ENCODE measurements at places on chromosomes 16 and 17. TPM values are rescaled to one million over a fixed set of nuclear protein-coding genes. Genes with fewer than 3 reads are reported as not detected.
A peak's percentile ranks its signal among the peaks of the same experiment; 100 is the strongest.

The KRTAP4-6 gene
- total RNA-seq = not detected

The ZNF174 gene
- total RNA-seq = 10.4 TPM

The CD300H gene
- not detected for total RNA-seq

The VASN gene
- total RNA-seq = 234 TPM

The TMC8 gene
- total RNA-seq = not detected

The PTX4 gene
- total RNA-seq = not detected

The SCNN1G gene
- not detected for total RNA-seq

The PROCA1 gene
- 0.65 TPM for total RNA-seq

The IRX6 gene
- total RNA-seq = not detected

The SLC38A10 gene
- 137 TPM for total RNA-seq

GRCh38 chr17:77297693-77298666, 157.2 kb downstream of the SEC14L1 start:
- DNase-seq = no peak

DNA sequence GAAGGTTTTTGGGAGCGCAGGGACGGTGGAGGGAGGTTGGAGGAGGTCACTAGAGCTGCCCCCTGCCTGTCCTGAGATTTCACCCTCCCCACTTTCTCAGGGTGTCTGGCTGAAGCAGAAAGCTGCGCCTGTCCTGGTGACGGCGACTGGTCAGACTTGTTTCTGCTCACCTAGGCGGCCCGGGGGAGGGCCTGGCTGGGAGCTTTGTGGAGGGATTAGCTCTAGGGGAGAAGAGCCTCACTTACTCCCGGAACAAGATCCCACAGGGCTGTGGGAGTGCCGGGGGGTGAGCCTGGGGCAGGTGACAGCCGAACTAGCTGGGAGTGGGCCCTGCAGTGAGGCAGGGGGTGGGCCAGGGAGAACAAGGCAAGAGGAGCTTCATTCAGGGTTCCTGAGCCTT, 11.5 kb downstream of the NHERF1 start:
- DNase-seq = no peak

DNA sequence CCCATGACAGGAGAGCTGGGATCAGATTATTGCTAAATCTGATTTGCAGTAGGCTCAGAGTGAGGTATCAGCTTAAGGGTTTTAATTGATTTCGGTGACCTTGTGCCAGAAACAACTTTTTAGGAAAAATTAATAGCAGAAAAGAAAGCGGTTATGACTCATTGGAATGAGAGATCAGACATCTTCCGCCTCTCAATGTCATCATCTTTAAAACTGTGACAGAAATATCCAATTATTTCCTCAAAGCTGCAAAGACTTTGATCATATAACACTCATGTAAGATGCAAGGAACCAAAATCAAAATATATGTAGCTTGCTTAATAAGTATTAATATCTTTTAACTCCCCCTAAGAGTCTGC, 190.1 kb upstream of the FOXF1 start:
- DNase-seq = peak; percentile 43

GRCh38 chr16:77869997-77870813, 81.8 kb downstream of the VAT1L start:
- DNase-seq = peak; percentile 14

GRCh38 chr17:58112970-58113631, 29.9 kb downstream of the DYNLL2 start:
- peak; percentile 73 for DNase-seq

- no peak for DNase-seq
Measured at GRCh38 chr17:9331279-9332131, 244.1 kb downstream of the STX8 start.

GRCh38 chr17:78113804-78114785, 14.5 kb downstream of the TMC6 start:
- DNase-seq = no peak

GRCh38 chr17:69067274-69068047, 6.7 kb upstream of the ABCA9 start:
- no peak for DNase-seq

GRCh38 chr16:75092777-75093176, 23.8 kb downstream of the LDHD start:
- DNase-seq = no peak

DNA sequence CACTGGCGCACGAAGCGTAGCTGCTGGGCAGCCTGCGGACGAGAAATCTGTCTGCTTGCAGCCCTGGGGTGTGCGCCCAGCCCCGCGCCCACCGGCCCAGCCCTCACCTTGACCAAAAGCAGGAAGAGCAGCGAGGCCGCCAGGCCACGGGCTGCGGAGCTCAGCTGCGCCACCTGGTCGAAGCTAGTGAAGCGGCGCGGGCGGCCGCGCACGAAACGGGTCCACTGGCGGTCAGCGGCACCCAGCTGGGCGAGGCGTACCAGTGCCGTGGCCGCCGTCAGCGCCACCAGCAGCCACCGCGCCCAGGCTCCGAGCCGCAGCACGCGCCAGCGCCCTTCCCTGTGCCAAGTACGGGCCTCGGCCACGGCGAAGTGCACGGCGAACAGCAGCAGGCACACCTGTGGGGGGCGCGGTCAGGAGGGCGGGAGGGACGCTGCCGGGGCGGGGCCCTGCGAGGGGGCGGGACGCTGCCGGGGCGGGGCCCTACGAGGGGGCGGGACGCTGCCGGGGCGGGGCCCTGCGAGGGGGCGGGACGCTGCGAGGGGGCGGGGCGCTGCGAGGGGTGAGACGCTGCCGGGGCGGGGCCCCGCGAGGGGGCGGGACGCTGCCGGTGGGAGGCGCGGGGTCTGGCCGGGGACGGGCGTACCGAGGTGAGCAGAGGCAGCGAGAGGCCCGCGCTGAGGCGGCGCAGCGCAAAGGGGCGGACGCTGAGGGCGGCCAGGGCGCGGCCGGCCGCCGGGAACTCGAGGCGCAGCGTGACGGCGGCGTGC, 43.2 kb downstream of the TSC2 start:
- DNase-seq = peak; percentile 62

GRCh38 chr16:87877942-87878507, 8.7 kb upstream of the SLC7A5 start:
- peak; percentile 45 for DNase-seq

DNA sequence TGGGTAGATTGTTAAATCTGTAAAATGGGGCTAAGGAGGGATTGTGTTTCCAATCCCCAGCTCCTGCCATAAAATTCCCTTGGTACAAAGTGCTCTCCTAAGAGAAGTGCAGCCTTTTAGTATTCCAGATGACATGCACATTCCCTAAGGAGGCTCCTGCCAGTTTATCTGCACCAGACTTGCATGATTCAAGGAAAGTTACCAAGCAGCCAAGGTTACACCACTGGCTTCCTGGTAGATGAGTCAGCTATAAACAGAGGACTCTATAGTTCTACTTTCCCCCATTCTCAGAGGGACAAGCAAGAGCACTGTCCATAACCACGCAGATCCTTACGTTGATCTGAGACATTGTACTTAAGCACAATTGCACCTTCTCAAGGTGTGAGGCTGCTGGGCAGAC, 1.9 kb downstream of the CALB2 start:
- peak; percentile 95 for DNase-seq

DNA sequence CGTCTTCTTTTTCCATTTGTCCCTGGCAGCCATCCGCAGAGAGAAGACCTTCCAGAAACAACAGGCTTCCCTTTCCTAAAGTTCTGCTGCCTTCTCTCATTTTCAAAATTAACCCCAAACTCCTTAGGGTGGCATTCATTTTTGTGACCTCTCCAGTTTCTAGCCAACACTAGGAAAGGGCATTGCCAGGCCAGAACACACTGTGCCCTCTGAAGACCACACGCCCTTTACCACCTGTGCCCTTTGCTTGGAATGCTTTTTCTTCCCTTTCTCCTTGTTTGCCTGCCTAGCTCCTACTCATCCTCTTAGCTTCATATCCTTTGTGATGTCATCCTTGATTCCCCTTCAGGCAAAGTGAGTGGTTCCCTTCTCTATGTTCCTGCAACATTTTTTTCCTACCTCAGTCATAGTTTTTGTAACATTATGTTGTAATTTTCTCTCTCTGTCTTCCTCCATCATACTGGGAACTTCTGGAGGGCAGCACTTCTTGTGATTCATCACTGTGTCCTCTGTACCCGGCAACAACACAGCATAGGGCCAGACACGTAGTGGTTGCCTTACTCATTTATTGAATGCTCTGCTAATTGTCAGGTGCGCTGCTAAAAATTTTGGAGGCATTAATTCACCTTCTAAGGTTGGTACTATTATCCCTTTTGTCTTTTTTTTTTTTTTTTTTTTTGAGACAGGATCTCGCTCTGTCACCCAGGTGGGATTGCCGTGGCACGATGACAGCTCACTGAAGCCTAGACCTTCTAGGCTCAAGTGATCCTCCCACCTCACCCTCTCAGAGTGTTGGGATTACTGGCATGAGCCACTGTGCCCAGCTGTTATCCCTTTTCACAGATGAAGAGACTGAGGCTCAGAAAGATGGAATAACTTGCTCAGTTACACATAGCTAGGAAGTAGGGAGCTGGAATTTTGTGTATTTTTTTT, 1.0 kb downstream of the KAT8 start:
- DNase-seq = peak; percentile 94

GRCh38 chr16:86725401-86725800, 147.1 kb downstream of the FOXL1 start:
- DNase-seq = peak; percentile 7

- no peak for DNase-seq
Measured at GRCh38 chr16:87801679-87802259, 36.0 kb upstream of the KLHDC4 start.

GRCh38 chr16:20181416-20181815, 107.7 kb upstream of the GPR139 start:
- DNase-seq = no peak

- DNase-seq = peak; percentile 43
Measured at GRCh38 chr17:7717756-7718350, 309 bp downstream of the DNAH2 start.

DNA sequence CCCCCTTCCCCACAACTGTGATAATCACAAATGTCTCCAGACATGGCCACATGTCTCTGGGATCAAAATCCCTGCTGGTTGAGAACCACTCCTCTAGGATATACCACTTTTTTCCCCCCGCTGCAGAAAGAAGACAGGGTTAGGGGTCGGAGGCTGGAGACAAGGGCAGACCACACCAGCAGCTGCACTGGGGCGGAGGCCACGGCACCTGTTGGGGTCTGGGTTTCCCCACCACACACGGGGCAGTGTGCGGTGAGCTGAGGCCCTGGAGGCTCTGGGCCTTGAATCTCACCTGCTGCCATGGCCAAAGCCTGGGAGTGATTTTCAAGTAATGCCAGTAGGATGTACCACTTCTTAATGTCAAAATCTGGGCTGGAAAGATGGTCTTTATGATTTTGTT, 320.5 kb downstream of the SNX29 start:
- no peak for DNase-seq

DNA sequence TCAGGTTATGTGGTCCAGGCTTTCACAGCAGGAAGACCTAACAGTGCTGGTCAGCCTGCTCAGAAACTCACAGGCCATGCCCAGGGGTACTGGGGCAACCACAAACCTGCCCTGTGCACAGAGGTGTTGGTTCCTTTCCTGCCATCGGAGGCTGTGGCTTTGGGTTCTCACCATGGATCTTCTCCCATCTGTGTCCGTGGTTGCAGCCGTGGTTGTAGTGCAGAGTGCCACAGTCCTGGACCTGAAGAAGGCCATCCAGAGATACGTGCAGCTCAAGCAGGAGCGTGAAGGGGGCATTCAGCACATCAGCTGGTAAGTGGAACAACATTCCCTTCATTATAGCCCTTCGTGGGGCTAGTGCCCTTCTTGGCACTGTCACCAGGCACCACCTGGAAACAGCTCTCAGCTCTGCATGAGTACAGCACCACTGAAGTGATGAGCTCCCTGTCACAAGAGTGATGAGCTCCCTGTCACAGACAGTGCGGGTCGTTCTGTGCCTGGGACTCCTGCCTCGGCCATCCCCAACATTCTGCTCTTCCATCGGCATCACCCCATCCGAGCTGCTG, 2.0 kb downstream of the SNRNP25 start:
- no peak for DNase-seq

GRCh38 chr16:9098377-9099090, 7.1 kb downstream of the HAPSTR1 start:
- no peak for DNase-seq

DNA sequence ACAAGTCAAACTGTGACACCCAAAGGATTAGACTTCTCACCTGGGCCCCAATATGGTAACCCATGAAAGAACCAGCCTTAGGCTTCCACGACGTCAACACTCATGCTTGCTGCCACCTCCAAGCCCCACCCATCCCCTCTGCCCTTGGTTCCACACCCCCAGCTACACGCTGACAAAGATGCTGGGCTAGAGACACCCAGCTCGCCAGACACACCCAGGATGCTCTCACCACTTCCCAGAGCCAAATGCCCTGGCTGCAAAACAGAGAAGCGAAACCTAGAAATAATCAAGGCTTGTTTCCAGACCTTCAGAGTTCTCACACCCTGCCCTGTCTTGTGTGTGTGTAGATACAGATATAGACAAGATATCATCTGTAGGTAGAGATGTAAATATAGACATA, 26.0 kb upstream of the ADCY9 start:
- peak; percentile 37 for DNase-seq

DNA sequence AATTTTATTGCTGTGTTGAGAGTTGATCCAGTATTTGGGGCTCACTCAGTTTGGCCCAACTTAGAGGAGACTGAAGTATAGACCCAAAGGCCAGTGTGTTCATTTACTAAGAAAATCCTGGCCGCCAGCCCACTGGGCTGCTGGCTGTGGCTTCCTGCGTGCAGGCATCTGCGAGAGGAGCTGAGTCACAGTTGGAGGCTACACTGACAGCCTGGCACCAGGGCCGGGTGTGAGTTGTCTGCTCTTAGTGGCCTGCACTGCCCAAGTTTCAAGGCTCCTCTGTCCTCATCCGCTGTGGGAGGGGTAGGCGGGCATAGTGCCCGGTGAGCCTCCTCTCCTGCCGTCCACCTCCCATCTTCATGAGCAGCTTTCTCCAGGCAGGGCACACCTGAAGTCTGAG, 54.2 kb downstream of the PLD6 start:
- DNase-seq = peak; percentile 100
